ENCODE measurements at places on chromosomes 13 and 19.
A peak's percentile ranks its signal among the peaks of the same experiment; 100 is the strongest.

GRCh38 chr19:12912571-12912970 is 6.5 kb downstream of the SYCE2 start:
- no peak for DNase-seq

DNA sequence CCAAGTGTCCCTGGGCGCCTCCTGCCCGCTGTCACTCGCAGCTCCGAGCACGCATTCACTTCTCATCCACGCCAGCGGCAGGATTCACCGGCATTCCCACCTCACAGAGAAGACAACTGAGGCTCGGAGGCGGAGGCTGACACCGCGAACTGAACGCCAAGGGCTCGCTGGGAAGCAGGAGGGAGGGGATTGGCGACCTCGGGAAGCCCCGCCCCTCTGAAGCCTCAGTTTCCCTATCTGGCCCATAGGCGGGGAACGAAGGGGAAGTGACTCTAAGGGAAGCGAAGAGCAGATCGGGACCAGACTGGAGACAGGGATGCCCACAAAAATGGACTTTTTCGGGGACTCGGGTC is 256 bp downstream of the MICOS13 start:
- DNase-seq = no peak

DNA sequence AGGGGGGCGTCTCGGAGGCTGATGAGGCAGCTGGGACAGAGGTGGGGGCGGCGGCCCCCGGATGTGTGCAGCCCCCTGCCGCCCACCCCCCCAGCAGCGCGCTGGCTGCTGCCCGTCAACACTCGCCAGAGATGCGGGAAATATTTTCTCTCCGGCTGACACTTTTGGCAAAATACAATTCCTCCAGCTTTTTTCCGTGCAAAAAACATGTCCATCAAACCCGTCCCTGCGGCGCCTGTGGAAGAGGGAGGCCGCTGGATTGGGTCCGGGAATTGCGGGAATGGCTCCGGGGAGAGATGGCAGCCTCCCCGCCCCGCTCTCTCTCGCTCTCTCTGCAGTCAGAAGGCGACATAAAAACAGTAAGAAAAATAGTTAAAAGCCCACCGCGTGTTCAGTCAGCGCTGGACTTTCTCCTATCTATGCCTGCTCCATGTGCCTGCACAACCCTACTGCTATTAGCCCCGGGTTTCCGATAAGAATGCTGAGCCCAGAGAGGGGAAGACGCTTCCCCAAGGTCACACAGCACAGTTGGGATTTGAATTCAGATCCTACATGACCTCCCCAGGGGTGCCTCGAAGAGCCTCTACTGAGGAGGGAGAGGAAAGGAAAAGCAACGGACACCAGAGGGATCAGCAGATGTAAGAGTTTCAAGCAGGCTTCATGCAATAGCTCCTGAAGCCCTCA is 23.2 kb downstream of the ZNRF4 start:
- no peak for DNase-seq

DNA sequence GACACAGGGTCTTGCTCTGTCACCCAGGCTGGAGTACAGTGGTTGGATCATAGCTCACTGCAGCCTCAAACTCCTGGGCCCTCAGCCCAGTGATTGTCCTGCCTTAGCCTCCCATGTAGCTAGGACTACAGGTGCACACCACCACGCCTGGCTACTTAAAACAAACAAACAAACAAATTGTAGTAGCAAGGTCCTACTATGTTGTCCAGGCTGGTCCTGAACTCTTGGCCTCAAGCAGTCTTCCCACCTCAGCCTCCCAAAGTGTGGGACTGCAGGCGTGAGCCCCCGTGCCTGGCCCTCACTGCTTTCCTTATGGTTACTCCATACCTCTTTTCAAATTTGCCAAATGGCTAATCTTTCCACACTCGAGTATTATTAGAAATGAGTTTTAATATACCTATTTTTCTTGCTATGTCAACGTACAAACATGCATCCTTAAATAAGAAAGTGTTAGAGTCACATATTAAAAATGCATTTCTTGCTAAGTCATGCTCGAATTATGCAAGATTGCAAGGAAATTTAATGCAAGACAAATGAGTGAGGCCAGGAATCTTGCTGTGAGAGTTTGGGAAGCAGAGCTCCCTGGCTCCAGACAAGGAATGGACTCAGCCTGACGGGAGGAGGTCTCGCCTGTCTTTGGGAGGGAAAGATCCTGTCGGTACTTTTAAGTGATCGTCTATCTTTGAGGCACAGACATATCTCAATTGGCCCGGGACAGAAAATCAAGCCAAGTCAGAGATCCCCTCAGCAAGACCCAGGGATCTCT is 39.4 kb downstream of the RFX2 start:
- no peak for DNase-seq

DNA sequence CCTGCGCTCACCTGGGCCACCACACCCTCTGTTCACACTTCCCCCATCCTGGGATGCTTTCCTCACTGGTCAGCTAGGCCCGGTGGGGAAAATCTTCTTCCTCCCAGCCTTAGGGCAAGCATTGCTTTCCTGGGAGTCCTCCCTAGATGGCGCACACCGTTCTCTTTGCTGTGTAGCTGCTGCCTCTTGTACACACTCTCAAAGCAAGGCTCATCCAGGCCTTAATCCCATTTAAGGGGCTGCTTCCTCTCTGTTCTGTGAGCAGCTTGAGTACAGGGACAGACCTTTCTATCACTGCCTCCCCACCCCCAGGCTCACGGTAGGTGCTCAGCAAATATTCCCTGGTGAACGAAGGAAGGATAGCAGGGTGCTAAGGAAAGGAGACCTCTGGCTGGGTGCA is 11.1 kb downstream of the SLC7A10 start:
- DNase-seq = no peak

- DNase-seq = no peak
Observed at GRCh38 chr13:73107481-73107880, 48.7 kb downstream of the KLF5 start.

GRCh38 chr13:82330499-82330898 is 1551.8 kb downstream of the SLITRK1 start:
- no peak for DNase-seq

GRCh38 chr19:43555185-43555770 is 20.0 kb downstream of the XRCC1 start:
- DNase-seq = peak; percentile 71

GRCh38 chr13:37950016-37950415 is 80.4 kb upstream of the TRPC4 start:
- DNase-seq = no peak

DNA sequence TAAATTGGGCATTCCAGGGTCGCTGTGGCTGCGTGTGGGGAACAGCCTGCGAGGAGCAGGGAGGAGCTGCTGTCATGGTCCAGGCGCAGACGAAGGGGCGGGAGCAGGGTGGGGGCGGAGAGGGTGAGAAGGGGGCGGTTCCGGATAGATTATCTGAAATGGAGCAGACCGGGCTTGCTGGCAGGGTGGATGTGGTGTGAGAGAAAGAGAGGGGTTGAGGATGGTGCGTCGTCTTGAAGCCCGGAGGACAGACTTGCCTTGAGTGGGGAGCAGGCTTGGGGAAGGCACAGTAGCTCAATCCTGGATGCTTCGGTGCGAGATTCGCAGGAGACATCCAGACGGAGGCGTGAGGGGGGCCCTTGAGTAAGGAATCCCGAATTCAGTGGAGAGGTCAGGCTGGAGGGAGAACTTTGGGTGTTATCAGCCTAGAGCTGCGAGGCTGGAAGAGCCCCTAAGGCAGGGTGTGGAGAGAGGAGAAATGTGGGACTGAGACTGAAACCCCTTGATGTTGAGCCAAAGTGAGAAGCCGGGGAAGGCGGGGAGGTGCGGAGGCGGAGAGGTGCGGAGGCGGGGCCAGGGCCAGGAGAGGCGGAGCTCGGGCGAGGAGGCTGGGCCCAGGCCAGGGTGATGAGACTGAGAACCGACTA is 40.6 kb downstream of the DPF1 start:
- no peak for DNase-seq

- no peak for DNase-seq
Observed at GRCh38 chr19:45428384-45429231, 4.9 kb upstream of the ERCC1 start.

- DNase-seq = no peak
Observed at GRCh38 chr19:21143854-21144253, 2.0 kb downstream of the ZNF431 start.

DNA sequence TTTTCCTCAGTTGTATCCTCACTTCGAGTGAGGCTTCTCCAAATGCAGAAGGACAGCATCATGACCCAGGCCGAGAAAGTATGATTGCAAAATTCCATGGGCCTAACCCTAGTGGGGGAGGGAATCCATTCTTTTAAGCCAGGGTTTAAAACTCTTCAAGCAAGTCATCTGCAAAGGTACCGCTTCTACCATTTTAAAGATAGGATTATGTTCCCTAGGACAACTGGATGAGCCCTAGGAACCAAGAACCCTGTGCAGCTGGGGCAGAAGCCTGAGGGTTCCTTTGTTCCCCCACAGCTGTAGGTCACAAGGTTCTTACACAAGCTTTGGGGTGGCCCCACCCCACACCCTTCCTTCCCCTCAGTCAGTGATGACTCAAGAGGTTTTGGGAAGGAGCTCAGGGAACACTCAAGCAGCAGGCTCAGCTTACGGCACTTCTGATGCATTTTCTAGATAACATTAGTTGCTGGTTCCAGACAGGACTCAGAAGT is 13.5 kb downstream of the ARL11 start:
- no peak for DNase-seq

DNA sequence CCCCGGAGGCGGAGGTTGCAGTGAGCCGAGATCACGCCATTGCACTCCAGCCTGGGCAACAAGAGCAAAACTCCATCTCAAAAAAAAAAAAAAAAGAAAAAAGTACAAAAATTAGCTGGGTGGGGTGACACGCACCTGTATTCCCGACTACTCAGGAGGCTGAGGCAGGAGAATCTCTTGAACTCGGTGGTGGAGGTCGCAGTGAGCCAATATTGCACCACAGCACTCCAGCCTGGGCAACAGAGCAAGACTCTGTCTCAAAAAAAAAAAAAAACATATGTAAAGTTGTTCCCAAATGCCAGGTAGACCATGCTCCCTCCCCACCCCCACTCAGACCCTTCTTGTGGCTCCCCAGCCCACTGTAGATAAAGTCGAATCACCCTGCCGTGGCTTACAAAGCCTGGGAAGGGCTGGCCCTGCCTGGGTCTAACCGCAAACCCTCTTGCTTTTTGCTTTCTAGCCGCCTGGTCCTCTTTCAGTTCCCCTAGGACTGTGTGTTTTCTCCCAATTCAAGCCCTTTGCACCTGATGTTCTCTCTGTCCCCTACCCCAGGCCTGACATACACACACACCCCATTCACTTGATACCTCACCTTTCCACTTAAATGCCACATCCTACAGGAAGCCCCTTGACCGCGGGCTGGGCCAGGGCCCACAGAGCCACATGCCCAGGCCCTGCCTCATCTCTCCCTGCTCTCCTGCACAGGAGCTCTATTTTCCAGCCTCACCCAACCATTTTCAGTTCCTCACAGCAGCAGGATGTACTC is 34.4 kb downstream of the MAP4K1 start:
- DNase-seq = no peak

DNA sequence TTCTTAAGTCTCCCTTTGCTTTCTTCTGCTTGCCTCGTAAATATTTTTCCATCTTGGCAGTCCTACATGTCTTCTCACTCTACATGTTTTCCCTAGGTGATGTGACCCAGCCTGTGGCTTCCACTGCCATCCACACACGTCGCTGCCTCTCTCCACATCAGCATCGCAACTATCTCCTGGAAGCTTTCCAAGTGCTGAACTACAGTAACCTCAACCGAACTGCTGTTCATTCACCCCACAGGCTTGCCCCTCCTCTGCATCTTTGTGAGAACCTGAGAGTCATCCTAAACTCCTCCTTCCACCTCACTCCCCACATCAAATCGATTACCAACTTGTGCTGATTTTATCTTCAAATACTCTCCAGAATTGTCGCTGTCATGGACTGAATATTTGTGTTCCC is 41.2 kb upstream of the USPL1 start:
- DNase-seq = peak; percentile 5

DNA sequence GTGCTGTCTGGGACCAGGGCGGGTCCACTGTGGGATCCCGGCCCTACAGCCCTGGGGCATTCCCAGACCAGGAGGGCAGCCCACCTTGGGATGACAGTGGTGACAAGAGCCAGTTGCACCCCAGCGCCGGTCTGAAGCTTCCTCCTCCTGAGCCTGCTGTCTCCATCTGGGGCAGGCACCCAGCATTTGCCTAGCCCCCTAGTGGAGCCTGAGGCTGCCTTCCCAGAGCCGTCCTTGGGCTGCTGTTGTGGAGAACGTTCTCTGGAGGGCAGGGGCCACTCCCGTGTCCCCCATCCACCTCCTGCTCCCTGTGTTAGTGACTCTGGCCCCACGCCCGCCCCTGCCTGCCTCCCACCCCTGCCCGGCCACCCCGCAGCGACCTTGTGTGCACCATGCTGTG is 148.5 kb downstream of the KDM4B start:
- DNase-seq = no peak

GRCh38 chr13:99066219-99066618 is 88.4 kb upstream of the DOCK9 start:
- no peak for DNase-seq

- no peak for DNase-seq
Observed at GRCh38 chr13:36715841-36716240, 42.0 kb downstream of the SERTM1 start.

- DNase-seq = no peak
Observed at GRCh38 chr13:98504371-98504963, 72.4 kb downstream of the STK24 start.

DNA sequence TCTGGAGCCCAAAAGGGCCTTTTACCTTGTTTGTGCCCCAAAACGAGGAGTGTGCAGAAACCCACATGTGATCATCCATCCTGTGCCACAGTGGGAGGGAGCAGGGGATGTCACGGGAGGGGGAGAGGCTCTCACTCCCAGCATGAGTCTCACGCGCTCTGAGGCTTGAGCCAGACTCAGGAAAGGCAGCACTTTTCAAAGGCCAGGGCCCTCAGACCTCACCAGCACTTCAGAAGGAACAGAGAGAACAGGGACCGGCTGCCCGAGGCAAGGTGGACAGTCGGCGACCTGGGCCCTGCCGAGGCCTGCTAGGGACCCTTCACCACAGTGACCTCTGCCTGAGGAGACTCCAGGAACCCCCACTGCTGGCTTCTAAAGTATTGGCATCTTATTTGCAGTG is 71.7 kb upstream of the WASF3 start:
- no peak for DNase-seq

- DNase-seq = no peak
Observed at GRCh38 chr13:113109151-113110047, 3.8 kb downstream of the F7 start.

GRCh38 chr19:40465025-40465556 is 454 bp downstream of the BLVRB start:
- DNase-seq = no peak

- no peak for DNase-seq
Observed at GRCh38 chr19:28939236-28939635, 273.7 kb downstream of the UQCRFS1 start.

GRCh38 chr13:99150575-99151361 is 49.9 kb upstream of the UBAC2 start:
- no peak for DNase-seq

GRCh38 chr13:19685437-19685836 is 52.0 kb downstream of the MPHOSPH8 start:
- no peak for DNase-seq

- no peak for DNase-seq
Observed at GRCh38 chr13:41934994-41935393, 25.9 kb downstream of the VWA8 start.

- no peak for DNase-seq
Observed at GRCh38 chr19:11261971-11262839, at the start of gene DOCK6. TSS of gene DOCK6 (minus strand) at chr19:11262524. CDS start at chr19:11262440, 84 bp downstream.

GRCh38 chr19:15439078-15439799 is 10.5 kb downstream of the WIZ start:
- DNase-seq = no peak

Data from activated CD4-positive, alpha-beta T cell treated with anti-CD3 and anti-CD28 coated beads for 24 hours (primary cell).